H9 (cell line): ENCODE measurements at places on chromosomes 16 and 17. TPM values are rescaled to one million over a fixed set of nuclear protein-coding genes. Genes with fewer than 3 reads are reported as not detected.

Gene UBALD2
- total RNA-seq: 25.8 and 26.7 TPM in 2 replicates

Gene G6PC1
- total RNA-seq: not detected in 2 replicates

Gene SOX8
- total RNA-seq: 8.9 and 9.6 TPM in 2 replicates

Gene DPEP3
- total RNA-seq: 0.59 and 0.68 TPM in 2 replicates

Gene ADAD2
- total RNA-seq: 0.99 and 1.0 TPM in 2 replicates

Gene CMTM1
- total RNA-seq: 2.1 and 2.6 TPM in 2 replicates

Gene PTX4
- 0.20 TPM in 1 of 2 replicates, not detected in the other for total RNA-seq

Gene VAT1L
- 33.8 and 34.1 TPM in 2 replicates for total RNA-seq

Gene PIK3R5
- total RNA-seq: 1.4 and 1.7 TPM in 2 replicates

Gene ARHGAP23
- 96.3 and 97.9 TPM in 2 replicates for total RNA-seq

Gene ASGR1
- 5.2 and 5.9 TPM in 2 replicates for total RNA-seq

Gene SPN
- 0.77 and 1.1 TPM in 2 replicates for total RNA-seq

Gene TENT4B
- total RNA-seq: 12.4 and 13.0 TPM in 2 replicates

Gene SLC5A11
- 0.15 and 0.22 TPM in 2 replicates for total RNA-seq

Gene COQ9
- 31.7 and 32.9 TPM in 2 replicates for total RNA-seq

Gene CLUH
- 91.3 and 97.0 TPM in 2 replicates for total RNA-seq

Gene FOXN1
- not detected in 2 replicates for total RNA-seq

Gene PHOSPHO1
- total RNA-seq: 0.31 and 0.63 TPM in 2 replicates

Gene APOBR
- not detected in 2 replicates for total RNA-seq

Gene ZNF267
- 32.8 and 36.1 TPM in 2 replicates for total RNA-seq

Gene ATF7IP2
- total RNA-seq: 18.1 and 21.5 TPM in 2 replicates

Gene VAMP2
- 22.8 and 22.9 TPM in 2 replicates for total RNA-seq

Gene ZACN
- 0.09 and 0.31 TPM in 2 replicates for total RNA-seq
